ENCODE measurements at places on chromosomes 4 and X.

DNA sequence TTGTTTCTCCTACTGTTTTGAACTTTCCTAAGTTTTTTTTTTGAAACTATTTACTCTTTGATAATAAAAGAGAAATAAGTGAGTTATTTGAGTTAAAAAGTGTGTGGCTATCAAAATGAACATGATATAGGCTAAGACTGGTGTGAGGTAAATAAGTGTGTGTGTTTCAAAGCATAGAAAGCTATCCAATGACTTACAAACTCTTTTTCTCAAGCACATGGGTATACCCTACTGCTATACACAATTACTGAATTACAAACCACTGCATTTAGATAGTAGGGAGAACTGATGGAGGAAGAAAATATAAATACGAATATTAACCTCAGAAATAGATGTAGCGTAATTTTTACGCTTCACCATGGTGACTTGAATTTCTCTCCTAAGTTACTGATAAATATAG lies 305.8 kb upstream of the ANXA10 start:
- no peak for DNase-seq

DNA sequence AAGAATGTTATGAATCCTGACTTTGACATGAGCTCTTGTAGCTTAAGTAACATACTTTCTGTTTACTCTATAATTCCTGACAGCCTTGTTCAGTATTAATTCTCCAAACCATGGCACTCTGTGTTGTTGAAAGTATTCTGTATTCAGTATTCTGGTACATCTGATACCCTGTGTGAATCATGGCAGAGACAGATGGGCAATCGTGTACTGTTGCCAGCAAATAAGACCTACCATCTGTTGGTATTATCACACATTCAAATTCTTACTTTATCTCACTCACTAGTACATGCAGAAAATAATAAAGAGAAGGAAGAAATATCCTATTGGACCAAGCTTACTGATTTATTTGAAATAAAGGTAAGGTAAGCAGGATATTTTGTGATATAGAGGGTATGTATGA lies 7.9 kb downstream of the MBTPS2 start:
- no peak for DNase-seq

DNA sequence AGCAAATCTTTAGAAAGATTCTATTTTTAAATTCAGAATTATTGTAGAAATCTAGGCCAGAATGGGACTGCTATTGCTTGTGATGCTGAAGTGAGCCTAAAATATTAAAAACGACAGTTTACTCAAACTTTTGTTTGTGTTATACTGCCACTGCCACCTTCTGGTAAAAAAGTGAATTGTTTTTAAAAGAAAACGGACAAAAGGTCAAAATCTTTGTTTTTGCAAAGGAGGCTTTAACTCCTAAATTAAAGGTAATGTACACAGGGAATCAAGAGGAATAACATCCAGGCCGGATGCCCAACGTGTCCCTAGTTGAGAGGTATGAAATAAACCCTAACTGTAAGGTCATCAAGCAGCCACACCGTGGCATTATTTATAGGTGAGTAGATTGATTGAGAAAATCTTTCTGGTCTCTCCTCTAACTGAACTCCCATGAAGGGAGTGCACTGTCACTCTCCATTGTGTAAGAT lies 338.3 kb upstream of the GALNT7 start:
- DNase-seq, result no peak

DNA sequence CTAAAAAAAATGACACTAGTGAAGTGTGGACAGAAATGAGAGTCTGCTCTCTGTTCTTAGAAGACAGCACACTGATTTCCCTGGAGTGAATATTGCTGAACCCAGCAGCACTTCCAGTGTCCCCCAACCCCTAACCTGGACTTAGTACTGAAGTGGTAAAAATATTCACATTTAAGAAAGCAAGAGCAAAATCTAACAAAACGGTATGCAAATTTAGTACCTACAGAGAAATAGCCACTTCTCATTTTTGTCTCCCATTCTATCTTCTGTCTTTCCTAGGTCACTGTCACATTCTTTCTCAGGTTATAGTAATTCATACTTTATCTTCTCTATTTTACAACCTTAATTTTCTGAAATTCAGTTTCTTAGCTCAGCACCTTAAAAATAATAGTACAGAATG lies 274.7 kb downstream of the CFAP299 start:
- no peak for DNase-seq

DNA sequence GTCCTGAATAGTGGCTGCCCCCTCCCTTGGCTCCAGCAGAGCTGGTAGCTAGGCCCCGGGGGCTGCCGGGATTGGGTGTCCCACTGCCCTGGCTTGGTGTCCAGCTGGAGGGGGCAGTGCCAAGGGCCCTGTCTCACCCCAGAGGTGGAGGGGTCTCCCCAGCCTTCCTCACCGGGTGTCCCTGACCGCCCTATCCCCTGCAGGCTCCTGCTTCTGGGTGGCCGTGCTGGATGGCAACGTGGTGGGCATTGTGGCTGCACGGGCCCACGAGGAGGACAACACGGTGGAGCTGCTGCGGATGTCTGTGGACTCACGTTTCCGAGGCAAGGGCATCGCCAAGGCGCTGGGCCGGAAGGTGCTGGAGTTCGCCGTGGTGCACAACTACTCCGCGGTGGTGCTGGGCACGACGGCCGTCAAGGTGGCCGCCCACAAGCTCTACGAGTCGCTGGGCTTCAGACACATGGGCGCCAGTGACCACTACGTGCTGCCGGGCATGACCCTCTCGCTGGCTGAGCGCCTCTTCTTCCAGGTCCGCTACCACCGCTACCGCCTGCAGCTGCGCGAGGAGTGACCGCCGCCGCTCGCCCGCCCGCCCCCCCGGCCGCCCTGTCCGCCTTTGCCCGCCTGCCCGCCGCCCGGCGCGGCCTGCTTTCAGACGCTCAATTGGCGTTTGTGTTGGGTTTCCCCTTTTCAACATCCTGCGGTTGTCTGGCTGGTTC lies 4.6 kb downstream of the NAT8L start:
- DNase-seq, result no peak

DNA sequence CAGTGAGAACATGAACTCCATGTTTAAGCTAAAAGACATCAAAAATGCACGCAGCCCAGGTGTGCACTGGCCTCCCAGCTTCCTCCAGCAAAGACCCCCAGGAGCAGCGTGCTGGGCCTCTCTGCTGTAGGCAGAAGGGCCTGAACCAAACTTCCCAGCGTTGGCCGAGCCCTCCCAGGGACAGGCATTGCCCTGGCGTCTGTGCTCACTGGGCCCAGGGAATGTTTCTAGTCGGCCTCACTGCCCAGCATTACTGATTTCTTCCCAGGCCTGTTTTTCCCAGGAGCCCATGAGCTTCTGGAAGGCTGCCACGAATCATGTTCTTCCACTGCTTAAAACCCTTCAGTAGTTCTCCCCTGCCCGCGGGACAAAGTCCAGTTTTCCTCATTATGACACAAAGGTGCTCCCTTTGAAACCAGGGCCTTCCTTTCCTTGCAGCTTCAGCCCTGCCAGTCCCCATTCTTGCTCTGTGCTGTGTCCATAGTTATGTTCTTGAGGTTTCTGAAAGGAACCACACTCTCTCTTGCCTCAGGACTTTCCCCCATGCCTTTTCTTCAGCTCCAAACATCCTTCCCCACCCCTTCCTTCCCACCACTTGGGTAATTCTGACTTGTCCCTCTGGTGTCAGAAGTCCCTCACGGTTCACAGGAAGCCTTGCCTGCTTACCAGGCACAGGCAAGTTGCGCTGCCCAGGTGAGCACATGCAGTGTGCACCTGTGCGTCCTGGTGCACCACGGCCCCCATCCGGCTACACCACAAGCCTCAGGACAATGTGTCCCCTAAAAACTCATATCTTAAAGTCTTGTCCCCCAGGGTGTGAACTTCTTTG lies 93.4 kb upstream of the ENPP6 start:
- no peak for DNase-seq

- no peak for DNase-seq
Observed at GRCh38 chrX:19280636-19281035, 63.1 kb upstream of the PDHA1 start.

DNA sequence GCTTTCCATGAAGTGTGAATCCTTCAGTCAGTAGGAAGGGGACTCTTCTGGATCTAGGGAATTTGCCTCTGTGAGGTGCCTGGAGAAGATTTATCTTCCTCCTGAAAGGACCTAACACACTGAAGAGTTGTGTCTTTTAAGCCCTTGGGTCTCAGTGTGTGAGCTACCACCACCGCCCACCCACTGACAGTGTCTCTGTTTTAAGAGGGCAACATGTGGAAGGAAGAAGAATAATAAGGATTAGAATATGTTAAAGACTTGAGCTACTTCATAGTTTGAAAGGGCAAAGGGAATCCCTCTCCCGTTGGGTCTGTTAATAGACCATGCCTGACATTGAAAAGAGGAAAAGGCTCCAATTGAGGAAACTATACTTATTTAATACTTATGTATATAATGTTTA lies 64.3 kb upstream of the TLR2 start:
- no peak for DNase-seq

DNA sequence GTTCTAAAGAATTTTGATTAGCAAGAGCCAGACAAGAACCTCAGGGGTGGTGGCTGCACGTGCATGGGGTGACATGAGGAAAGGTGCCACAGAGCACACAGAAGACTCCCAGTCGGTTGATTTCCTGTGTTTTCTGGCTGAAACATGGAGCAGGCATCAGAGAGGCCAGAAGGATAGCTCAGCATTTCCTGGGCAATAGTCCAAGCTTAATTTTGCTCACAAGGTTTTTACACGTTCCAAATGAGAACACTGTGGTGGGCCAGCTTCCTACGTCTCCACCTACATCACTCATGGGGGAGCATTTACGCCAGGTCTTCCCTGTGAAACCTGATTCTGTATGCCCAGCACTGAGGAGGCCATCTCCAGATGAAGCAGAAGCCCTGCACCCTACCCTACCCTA lies 212.5 kb upstream of the CLNK start:
- DNase-seq, result no peak

DNA sequence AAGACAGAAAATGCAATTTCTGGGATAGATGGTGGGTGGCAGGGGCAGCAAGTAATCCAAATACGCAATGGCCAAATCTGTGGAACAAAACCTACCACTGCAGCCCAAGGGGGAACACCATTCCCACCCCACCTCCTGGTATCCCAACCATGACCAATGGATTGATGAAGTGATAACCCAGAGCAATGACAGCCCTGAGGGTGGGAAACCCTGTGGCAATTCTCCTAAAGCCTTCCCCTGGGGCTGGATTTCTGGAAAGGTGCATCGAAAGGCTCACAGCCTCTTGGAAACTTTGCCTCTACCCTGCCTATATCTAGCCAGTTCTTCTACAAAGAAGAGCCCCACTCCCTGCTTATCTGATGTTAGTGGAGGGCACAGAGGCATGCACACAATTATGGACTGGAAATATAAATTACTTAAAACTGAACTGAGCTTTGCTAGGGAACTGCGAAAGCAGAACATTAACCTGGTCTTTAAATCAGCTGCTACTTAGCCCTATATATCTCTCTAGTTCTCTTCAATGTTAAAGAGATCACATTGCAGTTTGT lies 59.9 kb upstream of the TXK start:
- DNase-seq, result no peak

DNA sequence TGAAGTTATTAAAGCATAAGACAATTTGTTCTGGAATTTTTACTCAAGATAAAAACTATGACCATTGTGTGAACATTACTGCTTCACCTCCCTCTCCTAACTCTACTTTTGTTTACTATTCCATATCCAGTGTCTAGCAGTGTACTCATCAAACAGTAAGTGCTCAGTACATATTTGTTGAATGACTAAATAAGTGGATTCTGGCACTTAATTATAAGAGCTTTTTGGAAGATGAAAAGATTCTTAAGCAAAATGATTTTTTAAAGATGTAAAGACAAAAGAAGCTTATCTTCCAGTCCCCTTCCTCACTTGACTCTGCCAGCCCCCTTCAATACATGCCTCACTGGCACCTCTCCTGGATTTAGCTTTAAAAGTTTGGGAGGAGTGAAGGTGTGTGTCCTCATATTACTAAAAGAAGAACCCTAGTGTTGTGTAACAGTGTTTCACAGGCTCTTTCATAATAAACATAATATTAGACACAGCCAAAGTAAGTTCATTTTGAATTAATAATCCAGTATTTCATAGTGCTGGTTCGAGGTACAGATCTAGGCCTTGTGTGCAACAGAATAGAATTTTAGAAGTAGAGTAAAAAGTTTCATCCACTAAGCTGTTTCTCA lies 53.0 kb downstream of the GAB1 start:
- no peak for DNase-seq

DNA sequence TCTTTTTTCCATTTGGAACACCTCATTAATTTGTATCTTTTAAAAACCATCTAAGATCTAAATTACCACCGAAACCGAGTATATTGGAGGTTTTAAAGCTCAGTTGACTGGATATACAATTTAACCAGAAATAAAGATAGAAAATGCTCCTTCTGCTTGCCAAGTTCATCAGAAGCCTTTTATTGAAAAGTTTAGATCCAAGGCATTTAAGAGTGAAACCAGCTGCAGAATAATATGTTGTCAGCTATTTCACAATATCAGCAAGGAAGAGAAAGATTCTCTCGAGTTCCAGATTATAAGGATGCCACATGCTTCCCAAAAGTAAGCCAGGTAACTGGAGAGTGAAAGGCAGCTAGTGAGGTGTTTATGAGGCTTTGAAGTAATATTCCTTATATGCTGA lies 217.4 kb downstream of the DCTD start:
- no peak for DNase-seq

- no peak for DNase-seq
Observed at GRCh38 chr4:25783943-25784342, 78.8 kb downstream of the SEL1L3 start.

DNA sequence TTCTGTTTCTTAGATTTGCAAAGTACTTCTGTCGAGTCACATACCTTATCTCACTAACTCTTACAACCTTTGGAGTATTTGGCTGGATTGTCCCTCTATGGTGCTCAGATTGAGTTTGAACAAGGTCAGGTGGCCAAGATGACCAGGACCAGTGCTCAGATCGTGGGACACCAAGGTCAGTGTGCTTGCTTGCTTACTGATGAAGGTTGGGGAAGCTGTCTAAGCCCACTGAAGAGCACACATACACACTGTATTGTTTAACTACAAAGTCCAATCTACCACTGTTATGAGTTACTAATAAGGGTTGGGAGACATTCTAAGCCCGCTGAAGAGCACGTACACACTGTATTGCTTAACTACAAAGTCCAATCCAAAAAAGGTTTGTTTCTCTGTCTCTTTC lies 53.7 kb downstream of the TAB3 start:
- DNase-seq, result no peak

DNA sequence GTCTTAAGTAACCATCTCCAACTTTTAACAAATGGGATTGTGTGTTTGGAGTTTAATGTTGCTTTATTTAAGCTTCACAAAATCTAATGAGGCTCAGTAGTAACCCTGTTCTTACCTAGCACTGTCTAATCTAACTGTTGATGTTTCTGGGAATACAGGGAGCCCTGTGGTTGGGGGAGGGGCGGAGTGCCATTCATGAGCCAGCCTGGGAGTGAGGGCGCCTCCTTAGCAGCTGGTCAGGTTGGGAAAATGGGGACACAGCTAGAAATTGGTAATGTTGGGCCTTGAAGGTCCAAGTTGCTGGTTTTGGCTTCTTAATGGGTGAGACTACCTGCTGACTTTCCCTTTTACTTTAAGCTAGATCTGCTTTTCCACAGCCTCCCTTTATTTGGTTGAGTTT lies 22.9 kb upstream of the TADA2B start:
- DNase-seq, result no peak

- no peak for DNase-seq
Observed at GRCh38 chrX:40151211-40152172, 53.7 kb upstream of the BCOR start.

- DNase-seq, result no peak
Observed at GRCh38 chr4:88734403-88734949, 36.8 kb upstream of the NAP1L5 start.

- DNase-seq, result no peak
Observed at GRCh38 chrX:124333862-124334261, 1.4 kb downstream of the TEX13D start.

GRCh38 chr4:98851806-98852205 lies 77.1 kb downstream of the EIF4E start:
- no peak for DNase-seq

- no peak for DNase-seq
Observed at GRCh38 chrX:40127052-40127451, 29.3 kb upstream of the BCOR start.
